ENCODE measurements at places on chromosomes 11 and 22.

GRCh38 chr22:20061481-20061861 is 18.6 kb upstream of the DGCR8 start:
- no peak for DNase-seq

DNA sequence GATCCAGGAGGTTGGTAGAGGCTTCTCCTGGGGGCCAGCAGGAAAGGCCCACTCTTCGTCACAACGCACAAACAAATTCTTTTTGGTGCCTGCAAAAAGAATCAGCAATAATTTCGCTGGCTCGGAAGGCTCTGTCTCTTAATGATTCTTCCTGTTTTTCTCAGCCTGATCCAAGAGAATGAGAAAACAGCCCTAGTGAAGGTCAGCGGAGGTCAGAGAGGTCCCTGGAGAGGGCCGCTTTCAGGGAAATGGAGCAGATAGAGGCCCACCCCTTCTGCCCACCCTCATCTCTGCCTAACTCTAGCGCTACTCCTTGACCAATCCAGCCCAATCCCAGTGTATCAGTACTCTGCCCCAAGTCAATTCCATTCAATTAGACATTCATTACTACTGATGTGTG is 19.2 kb downstream of the LRRC55 start:
- no peak for DNase-seq

GRCh38 chr11:105192115-105192514 is 52.5 kb upstream of the CARD18 start:
- DNase-seq, result no peak

DNA sequence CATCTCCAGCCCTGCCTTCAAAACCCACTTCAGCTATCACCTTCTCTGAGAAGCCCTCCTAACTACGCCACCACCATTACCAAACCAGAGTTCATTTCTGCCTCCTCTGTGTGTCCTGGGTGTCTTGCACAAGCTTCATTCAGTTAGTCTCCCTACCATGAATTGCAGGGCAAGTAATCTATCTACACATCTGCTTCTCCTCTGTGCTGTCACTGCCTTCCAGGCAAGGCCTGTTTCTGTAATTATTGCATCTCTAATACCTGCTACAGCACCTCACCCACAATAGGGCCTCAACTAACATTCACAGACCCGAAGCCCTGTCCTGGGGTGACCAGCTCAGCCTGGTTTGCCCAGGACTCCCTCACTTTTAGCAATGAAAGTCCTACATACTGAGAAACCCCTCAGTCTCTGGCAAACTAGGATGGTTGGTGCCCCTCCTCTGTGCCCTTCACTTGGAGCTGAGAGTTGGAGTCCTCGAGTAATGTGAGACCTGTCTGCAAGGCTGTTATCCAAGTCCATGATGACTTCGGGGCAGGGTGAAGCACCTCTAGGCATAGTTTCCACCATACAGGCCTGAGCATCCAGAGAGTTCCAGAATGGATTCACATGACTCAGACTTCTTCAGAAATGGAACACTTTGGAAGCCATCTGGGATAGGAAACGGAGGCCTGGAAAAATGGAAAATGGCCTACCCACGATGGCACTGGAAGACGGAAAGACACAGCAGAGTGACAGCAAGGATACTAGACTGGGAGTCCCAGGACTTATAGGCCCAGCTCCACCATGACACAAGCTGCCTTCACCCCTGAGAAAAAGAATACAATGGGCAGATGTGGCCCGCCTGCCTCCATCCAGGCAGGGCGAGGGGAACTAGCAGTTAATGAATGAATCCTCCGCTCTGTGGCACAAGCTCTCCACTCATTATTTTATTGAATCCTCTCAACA is 269.3 kb downstream of the BUD13 start:
- DNase-seq, result no peak

GRCh38 chr22:17192186-17192585 is 27.0 kb downstream of the ADA2 start:
- DNase-seq, result no peak

DNA sequence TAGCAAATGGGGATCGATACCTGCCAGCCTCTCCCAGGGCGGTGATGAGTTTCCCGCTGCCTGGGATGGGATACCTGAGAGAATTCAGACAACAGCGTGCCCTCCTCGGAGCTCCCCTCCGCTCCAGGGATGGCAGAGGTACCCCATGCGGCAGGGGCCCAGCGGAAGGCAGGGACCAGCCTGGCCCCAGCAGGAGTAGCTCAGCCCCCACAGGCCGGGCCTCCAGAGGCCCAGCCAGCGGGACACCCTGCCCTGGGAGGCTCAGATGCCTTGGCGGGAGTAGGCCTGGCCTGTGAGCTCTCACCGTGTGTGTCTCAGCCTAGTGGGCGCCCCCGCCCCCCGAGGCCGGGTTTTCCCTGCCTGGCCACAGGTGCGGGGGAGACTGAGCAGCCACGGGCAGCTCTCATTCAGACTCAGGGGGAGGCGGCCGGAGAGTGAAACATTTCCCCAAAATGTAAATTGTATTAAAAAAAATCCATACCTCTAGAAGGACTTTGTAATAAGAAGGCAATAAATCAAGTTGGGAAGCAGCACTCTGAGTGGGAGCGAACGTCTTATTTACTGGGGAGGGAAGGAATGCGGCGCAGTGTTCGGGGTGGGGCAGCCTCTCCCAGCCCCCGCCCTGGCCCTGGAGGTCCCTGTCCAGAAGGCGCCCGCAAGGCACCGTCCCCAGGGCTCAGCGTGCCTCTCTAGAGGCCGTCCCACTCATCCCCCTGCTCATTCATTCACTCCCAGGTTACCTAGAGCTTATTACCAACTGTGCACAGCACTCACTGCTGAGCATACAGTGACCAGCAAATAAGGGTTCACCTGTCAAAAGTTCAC is 888.0 kb downstream of the BRD1 start:
- DNase-seq, result no peak

DNA sequence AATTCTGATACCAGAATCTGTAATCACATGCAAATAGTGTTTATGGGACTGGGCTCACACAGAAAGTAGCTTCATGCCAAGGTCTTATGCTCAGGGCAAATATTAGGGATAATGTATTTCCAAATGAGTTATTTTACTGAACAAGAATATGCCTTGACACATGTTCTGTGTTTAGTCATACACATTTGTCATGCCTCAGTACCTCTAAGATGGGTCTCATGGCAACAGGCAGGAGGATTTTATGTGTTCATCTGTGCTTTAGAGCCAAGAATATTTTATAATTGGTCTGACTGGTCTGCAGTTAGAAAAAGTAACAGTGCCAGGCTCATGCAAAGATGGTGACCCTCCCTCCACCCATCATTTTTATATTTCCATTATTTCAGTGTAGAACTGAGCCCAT is 49.1 kb downstream of the JAM3 start:
- no peak for DNase-seq

- DNase-seq, result no peak
These were observed 5.1 kb downstream of the GDPD5 start for GRCh38 chr11:75520688-75521087.

DNA sequence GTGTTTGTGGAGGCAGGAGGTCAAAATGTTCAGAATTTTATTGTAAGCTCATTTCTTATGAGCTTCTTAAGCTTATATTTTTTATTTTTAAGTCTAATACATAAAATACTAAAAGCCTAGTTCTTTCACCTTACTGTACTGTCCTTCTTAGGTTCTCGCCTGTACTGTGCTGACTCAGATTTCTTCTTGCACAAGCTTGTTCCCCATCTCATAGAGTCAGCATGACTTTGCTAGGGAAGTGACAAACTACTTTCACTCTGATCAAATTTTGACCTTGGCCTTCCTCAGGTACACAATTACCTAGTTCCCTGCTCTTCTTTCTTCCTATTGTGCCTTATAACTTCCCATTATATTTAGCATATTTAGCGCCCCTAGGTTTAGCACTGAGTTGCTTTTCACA is 81.5 kb downstream of the STK33 start:
- DNase-seq, result no peak

- DNase-seq, result no peak
These were observed 38.4 kb downstream of the AMBRA1 start for GRCh38 chr11:46555267-46556054.

DNA sequence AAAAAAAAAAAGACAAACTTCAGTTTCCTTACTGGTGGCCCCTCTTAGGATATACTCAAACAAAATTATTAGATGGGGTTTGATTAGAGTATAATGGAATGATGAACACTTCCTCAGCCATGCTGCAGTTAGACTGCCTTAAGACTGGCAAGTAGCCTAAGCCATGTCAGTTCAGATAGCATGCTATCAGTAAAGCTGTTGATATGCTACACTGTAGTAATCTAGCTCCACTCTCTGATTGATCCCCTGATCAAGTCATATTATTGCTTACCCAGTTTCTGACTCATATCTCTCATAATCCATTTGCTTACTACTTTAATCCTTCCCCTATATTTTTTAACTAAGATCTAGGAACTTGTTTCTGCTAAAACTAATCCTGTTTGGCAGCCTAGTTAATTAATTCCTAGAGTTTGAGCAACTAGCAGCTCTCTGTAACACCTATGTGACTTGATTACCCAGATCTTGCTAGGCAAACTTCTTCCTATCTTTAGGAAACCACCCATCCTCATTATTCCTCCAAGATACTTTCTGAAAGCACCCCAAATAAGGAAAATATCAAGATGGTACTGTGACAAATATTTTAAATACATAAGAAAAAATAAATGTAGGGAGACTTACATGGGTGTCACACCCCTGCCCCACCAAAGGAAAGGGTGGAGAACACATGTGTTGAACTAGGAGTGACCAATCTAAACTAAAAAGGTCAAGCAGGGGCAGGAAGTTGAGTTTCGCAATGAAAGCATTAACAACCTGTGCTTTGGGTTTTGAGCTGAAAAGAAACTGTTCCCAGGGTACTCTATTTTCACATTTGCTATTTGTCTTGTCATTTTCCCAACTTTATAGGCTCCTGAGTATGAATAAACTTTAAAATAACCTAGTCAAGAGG is 43.2 kb downstream of the PIK3C2A start:
- DNase-seq, result no peak

DNA sequence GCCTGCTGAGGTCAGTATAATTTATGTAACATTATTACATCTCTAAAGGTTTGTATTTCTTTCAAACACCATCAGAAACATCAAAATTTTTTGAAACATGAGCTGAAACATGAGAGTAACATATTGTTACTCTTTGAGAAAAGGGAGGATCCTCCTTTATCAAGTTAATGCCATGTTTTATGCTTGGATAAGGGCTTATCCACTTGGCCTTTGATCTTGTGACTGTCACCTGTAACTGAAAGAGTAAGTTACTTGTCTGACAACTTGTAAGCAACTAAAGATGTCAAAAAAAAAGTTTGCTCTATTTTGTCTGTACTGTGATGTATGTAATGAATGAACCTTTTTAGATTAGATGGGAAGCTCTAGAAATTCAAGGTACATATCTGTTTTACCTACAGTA is 59.6 kb downstream of the FAR1 start:
- no peak for DNase-seq

GRCh38 chr11:61679296-61679695 is 895 bp upstream of the DAGLA start:
- DNase-seq, result no peak

Data from stimulated activated CD8-positive, alpha-beta memory T cell treated with anti-CD3 and anti-CD28 coated beads, Interleukin-4, amount 100 ng/mL, for 24 hours (primary cell).